ENCODE measurements at places on chromosomes 1 and 21.

DNA sequence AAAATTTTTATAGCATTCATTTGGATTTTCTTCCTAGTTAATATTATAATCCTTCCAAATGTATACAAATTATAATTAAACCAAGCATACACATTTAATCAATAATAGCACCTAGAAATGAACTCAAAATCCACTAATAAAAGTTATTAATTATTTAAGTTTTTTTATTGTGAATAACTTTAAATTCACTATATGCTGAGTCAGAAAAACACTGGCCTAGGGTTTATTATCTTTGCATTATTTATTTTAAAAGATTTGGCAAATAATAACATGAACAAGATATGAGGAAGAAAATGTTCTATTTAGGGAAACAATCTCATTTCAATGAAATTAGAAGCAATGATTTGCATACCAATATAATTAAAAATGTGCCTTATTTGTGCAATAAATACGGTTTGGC lies 951.5 kb downstream of the KCNT2 start:
- DNase-seq: no peak

DNA sequence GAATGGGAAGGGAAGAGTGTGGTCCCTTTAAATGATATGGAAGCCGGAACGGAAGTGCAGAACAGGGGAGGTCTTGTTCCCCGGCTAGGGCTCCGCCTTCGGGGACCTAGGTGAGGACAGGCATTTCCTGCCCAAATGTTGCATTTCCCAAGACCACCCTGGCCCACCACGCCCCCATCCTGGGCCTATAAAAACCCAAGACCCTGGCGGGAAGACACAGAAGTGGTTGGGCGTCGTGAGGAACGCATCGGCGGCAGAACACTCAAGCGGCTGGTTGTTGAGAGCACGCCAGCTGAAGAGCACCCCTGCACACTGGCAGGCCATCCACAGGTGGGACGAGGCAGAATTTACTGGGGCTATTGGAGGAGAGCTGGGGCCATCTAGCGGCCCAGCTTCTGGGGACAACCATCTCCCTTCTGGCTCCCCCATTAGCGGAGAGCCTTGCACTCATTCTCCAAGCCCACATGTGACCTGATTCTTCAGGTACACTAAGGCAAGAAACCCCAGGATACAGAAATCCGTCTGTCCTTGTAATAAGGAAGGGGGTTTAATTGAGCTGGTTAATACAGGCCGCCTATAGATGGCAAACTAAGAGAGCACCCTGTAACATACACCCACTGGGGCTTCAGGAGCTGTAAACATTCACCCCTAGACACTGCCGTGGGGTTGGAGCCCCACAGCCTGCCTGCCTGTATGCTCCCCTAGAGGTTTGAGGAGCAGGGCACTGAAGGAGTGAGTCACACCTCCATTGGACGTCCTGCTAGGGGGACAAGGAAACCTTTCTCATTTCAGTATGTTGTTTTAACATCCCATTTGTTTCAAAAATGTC lies 1327.9 kb downstream of the BRINP3 start:
- DNase-seq: no peak

DNA sequence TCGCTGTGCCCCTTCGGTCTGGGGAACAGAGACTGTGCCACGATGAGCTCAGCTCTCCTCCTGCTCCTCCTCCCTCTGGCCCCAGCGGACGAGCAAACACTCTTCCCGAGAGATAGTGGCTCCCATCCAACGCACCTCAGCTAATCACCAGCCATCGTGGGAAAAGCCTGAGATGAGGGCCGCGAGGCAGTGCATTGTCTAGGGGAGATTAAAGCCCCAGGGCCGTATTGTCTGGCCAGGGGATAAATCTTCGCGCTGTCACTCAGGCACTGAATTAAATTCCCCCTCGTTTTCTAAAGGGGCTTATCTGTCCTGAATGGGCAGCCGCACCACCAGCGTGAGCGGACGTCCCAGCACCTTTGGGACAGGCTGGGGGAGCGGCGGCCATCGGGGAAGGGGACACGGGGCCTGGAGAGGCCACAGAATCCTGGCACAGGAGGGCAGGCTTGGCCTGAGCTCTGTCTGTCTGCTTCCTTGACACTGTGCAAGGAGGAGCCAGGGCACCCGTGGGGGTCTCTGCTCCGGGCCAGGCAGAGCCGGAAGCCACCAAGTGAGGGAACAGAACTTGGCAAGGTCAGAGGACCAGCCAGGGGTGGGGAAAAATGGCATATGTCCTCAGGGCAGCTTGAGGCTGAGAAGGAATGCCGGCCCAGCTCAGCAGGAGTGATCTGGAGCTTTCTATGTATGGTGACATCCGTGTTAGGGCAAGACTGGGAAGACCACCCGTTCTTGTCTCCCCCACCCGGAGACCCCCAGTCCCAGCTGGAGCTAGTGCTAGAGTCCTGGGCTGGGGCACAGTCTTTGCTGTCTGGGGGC lies 32.3 kb downstream of the PRDM16 start:
- DNase-seq: no peak

DNA sequence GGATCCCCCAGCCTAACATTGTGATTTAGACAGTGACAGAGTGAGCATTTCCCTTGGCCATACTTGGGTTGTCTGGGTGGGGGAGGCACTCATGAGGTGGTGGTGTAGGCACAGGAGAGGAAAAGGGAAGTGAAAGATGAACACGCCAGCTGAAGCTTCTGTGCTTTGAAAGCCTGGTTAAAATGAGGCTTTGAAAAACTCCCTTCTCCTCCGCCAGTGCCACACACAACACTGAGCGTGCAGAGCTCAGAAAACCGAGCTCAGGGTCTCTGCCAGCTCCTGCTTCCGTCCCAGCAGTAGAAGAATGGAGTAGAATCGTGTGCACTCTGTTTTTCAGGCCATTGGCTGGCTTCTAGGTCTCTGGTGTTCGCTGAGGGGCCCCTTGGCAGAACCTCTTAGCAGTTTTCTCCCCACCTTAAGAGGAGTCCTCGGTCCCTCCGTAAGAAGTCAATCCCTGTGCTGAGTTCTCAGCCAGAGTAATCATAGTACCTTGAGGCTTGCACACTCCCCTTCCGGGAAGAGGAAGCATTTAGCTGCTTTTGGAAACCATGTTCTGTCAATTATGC lies 12.9 kb downstream of the PLEKHM2 start:
- DNase-seq: peak; percentile 84

GRCh38 chr21:39710866-39711265 lies 34.1 kb upstream of the IGSF5 start:
- DNase-seq: no peak

DNA sequence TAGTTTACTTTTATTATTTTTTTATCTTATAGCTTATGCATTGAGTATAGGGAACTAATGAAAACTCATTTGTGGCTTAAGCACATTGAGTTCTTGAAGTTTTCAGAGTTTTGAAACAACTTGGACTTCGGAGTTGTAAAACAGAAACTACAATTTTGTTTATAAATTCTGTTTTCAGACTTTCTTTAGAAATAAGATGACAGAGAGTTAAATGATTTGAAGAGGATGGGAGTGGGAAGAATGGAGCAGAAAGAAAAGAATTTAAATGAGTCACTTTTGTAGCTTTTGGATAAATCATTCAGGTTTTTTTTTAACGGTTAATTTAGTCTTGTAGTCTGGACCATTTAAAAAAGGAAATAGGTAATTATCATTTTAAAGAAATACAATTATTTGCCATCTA lies 32.3 kb downstream of the INKA2 start:
- no peak for DNase-seq

DNA sequence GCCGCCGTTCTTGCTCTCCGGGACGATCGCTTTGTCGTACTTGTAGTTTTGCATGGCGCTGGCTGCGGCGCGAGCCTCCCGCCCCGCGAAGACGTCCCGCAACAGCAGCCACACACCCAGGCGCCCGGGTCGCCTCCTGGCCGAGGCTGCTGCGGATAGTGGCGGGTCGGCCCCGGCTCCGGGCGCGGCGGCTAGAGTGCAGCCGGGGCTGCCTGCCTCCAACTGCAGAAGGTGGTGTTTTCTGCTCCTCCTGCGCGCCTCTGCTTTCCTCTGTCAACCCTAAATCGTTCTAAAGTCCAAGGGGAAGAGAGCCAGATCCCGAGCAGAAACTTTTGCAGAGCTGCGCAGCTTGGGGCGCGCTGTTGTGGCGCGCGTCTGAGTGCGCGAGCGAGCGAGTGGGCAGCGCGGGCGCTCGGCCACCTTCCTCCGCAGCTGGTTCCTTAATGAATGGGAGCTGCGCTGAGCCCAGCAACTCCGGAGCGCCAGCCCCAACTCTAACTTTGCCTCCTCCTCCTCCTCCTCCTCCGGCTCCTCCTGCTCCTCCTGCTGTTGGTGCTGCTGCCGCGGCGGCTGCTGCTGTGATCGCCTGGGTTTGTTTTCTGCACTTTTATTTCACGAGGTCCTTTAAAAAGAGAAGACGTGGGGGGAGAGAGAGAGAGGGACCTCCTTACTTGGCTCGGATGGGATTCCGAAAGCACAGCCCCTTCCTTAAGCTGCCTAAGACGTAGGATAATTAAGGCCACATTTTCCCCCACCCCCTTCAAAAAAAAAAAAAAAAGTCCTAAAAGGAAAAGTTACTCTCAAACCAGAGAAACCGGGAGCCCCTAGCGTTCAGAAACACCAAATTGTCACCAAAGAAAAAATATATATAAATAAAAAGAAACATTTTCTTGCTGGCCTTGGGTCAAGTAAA lies at the start of gene PLPP3:
TSS of gene PLPP3 (minus strand) at position 601 of the 913 bp plus-strand sequence. CDS start at position 54, 547 bp downstream.
- peak; percentile 64 for DNase-seq

GRCh38 chr1:223140611-223141405 lies 2.2 kb downstream of the TLR5 start:
- no peak for DNase-seq

- peak; percentile 31 for DNase-seq
Measured at GRCh38 chr21:27362249-27362648, 395.4 kb upstream of the ADAMTS5 start.

GRCh38 chr1:40582116-40582515 lies 50.7 kb downstream of the ZNF684 start:
- DNase-seq: no peak

- DNase-seq: no peak
Measured at GRCh38 chr1:80915491-80915890, 885.2 kb upstream of the ADGRL2 start.

GRCh38 chr1:17419626-17420328 lies 19.7 kb downstream of the RCC2 start:
- peak; percentile 22 for DNase-seq

GRCh38 chr1:179996099-179996498 lies 41.5 kb downstream of the CEP350 start:
- DNase-seq: no peak

DNA sequence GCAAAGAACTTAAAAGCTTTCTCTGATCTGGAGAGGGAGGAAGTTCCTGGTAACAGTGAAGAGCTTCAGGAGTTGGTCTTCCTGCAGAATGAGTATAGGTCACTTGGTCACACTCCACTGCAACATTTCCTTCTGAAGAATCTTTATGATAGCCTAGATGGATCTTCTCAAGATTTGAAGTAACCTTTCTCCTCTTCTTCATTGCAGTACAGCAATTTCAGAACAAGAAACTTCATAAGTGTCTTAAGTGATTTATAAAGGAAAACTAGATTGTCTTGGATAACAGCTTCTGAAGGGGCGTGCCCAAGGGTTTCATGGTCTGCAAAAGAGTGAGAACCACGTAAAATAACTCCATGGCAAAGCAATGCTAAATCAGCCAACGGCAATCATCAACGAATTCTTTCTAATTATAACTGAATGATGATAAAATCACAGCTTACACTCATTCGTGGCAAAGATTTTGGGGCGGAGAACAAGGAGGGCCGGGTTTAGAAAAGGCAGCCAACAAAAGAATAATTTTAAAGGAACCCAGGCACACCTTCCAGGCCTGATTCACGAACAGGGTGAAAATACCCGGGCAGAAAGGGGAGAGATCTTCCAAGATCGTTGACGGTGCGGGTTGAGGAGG lies 53.9 kb upstream of the ASPM start:
- peak; percentile 73 for DNase-seq

DNA sequence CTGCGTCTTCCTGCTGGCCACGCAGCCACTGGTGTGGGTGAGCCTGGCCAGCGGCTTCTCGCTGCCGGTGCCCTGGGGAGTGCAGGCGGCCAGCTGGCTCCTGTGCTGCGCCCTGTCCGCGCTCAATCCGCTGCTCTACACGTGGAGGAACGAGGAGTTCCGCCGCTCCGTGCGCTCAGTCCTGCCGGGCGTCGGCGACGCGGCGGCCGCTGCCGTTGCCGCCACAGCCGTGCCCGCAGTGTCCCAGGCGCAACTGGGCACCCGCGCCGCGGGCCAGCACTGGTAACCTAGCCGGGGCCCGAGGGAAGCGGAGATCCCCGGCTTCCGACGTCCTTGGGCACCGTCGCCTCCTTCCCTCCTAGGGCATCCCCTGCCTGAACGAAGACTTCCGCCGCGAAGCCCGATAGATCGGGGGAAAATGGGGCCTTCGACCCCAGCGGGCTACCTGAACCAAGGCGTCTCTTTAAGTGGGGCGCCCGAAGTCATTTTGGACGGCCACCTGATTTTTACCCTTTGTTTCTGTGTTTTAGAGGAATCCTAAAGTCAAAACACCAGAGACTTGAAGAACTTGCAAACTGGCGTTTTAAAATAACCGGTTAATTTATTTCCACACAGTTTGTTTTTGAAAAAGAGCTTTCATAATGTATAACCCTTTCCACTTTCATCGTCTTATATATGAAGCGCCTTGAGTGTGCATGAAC lies 2.0 kb downstream of the GPR88 start:
- no peak for DNase-seq

DNA sequence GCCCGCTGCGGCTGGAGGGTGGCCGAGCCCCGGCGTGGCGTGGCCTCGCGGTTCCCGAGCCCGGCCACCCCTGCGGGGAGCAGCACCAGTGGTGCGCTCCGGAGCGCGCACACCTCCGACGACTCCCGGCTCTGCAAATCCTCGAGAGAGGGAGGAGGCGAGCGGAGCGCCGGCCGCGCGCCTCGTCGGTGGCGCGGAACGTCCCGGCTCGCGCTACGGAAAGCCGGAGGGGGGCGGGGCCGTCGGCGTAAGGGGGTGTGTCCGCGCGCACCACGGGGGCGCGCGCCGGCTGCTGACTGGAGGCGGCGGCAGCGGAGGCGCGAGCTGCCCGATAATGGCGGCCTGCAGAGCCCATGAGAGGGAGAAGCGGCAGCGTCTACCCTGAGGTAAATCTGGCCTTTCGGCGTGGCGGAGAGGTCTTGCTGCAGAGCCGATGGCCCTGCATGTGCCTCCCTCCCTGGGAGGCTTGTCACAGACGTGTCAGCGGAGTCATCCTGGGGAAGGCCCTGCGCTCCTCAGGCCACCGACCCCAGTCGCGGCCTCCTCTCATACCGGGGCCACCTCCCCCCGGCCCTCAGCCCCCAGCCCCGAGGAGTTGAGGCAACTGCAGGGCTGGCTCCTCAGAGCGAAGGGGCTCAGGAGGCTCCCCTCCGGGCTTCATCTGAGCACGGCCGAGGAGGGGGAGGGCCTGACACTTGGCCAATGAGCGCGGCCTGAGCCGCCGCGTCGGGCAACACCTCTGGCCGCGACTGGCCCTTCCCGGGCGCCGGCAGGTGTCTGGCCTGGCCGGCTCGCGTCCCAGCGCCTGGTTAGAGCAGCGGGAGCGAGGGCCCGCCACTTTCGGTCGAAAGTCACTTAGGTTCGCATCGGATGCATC lies at the start of gene PDIK1L:
TSS of gene PDIK1L (plus strand) at position 295 of the 877 bp plus-strand sequence. CDS start 2,485 bp downstream, outside the sequence.
- DNase-seq: peak; percentile 97

DNA sequence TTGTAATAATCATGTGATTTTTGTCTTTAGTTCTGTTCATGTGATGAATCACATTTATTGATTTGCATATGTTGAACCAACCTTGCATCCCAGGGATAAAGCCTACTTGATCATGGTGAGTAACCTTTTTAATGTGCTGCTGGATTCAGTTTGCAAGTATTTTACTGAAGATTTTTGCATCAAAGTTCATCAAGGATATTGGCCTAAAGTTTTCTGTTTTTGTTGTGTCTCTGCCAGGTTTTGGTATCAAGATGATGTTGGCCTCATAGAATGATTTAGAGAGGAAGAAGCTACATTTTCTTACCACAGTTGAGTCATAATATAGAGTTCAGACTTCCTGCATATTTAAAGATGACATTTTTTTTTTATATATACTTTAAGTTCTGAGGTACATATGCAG lies 455.9 kb downstream of the PLPP3 start:
- DNase-seq: no peak

GRCh38 chr1:235907187-235907896 lies 40.6 kb upstream of the LYST start:
- DNase-seq: no peak

Measured in OCI-M1 (cell line).